NCI-H1048 (cell line): ENCODE measurements at places on chromosomes 7 and 10.

- no peak for DNase-seq
Observed at GRCh38 chr7:95840953-95841950, 68.9 kb downstream of the DYNC1I1 start.

GRCh38 chr10:89310056-89310893 lies 8.4 kb downstream of the IFIT2 start:
- no peak for DNase-seq

DNA sequence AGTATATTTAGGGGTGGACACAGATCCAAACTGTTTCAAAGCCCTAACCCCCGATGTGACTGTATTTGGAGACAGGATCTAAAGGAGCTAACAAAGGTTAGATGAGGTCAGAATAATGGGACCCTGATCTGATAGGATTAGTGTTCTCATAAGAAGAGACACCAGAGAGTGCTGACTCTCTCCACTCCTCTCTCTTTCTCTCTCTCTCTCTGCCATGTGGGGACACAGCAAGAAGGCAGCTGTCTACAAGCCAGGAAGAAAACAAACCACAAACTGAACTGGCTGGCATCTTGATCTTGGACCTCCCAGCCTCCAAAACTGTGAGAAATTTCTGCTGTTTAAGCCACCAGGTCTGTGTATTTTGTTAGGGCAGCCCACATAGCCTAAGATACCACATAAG lies 84.7 kb upstream of the KDM7A start:
- no peak for DNase-seq

DNA sequence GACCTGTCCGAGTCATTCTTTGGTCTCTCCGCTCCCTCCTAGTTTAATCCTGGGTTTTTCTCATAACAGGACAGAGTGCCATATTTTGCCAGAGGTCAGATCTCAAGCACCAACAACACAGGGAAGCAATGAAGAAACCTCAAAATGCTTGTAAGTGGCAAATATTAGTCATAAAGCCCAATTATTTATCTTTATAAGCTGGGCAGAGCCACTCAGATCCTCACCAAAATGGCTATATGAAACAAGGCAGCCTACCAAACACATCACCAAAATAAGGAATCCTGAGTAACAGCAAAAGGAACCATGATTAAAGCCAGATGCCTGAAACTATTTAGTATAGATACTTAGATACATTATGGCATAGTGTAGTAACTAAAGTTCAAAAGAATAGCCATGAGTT lies 4.7 kb downstream of the ECD start:
- no peak for DNase-seq

GRCh38 chr7:128235471-128235870 lies 5.6 kb upstream of the LEP start:
- no peak for DNase-seq
